ENCODE measurements at places on chromosomes 7 and 10.

GRCh38 chr10:72792288-72792687 is 100.3 kb downstream of the MCU start:
- no peak for DNase-seq

DNA sequence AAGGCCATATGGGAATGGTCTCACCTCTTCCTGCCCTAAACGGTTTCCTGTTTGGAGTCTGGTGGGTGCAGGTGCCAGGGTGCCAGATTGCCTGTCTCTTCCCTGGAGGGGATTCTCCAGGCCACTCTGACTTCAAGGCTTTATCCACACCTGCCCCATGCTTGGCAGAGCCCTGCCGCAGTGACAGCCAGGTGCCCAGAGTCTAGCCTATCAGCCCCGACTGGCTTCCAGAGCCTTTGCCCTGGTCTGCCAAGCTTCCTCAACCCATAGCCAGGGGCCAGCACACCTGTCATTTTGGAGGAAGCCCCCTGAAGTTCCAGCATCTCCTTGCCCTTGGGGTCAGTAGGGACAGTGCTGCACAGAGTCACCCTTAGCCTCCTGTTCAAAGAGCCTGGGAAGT is 21.6 kb downstream of the TBATA start:
- DNase-seq, result no peak

DNA sequence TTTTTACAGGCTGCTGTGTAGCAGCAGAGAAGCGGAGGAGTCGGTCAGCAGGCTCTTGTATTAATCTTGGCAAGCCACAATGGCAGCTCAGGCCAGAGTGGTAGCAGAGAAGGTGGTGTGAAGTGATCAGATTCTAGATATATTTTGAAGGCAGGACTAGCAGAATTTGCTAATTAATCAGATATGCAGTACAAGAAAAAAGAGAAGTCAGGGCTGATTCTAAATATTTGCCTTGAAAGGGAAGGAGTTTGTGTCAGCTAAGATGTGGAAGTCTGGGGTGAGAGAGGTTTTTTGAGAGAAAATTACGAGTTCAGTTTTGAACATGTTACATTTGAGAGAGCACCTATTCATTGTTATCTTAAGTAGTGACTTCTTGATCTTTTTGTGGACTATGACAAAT is 176.3 kb downstream of the WNT2 start:
- DNase-seq, result no peak

DNA sequence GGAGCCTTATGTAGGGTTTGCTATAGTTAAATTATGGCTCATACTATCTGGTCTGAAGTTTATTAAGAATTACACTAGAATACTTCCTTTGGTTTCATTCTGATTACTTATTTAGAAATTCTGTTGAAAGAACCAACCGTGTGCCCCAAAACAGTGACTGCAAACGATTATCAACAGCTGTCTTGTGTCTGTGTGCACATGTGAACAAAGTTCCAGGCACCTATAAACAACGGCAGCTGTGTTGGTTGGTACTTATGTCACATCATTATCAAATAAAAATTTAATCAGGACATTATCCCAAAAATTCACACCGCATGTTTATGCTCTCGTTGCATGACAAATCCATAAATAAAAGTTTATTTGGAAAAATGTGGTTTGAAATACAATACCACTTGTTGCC is 80.6 kb downstream of the USP6NL start:
- DNase-seq, result no peak

DNA sequence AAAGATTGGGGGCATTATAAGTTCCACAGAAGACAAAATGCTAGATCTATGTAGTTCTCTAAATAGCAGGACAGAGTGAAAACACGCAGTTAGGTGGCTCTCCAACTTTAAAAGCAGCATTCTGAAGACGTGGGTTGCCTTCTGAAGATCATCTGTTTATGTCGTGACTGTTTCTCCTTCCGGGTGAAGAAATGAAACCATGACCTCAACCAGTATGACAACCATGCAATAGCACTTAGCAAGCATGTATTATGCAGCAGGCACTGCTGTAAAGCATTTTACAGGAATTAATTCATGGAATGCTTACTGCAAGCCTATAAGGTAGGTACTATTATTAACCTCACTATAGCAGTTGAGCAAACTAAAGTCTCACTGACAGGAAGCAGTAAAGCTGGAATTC is 125.2 kb downstream of the SLC25A13 start:
- DNase-seq, result no peak

- DNase-seq, result no peak
Measured at GRCh38 chr7:123231021-123232000, 31.5 kb upstream of the SLC13A1 start.

DNA sequence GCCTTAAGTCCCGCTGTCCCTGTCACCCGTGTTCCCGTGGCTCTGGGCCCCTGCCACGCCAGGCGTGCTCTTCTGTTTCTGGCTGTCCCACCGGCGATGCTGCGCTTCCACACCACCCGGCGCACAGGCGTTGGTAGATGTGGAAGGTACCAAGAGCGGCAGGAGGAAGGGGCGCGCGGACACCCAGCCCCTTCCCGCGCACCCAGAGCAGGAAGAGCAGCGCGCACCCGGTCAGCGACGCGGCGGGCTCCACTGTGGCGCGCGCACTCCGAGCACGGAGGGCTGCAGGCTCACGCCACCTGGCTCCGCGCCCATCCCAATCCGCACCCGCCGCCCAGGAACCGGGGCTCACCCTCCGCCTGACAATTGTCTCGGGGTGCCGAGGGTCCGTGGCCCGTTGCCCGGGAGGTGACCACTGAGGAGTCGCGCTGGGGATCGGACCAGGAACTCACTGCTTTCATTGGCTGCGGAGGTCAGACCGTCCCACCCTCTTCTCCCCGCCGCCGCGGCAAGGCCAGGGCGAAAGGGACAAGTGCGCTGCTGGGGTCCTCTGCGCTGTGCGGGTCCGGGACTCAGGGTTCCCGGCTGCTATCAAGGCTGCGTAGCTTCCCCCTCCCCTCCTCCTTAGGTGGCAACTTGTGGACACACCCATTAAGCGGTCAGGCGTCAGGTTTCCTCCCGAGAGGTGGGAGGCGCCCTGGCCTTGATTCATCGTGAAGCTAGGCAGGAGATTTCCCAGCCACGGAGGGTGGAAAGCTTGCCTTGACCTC is 121.6 kb upstream of the ZNF92 start:
- peak; percentile 57 for DNase-seq

DNA sequence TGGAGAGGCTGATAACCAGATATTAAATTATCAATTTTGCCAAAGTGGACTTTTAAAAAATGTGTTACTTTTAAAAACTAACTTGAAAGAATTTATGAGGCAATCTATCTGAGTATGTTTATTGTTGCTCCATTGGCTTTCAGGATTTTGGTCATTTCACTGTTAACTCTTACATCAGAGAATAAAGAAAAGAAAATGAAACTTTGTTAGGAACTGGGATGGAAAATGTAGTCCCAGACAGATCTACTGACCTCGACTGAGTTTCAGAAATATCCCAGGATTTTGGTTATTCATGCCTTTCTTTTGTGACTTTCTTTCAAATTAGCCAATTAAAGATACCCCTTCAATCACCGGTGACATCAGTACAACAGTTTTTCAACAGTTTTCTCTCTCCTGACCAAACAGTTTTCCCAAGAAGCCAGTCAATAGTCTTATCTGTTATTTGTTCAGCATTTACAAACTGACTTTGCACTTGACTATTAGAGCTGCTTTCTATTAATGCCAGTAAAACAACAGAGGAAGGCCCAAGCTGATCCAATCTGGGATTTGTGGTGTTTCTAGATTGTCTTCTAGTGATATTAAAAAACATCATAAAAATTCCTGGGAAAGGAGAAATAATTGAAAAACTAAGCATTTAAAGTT is 35.8 kb downstream of the NRBF2 start:
- no peak for DNase-seq

GRCh38 chr7:29285444-29285793 is 90.8 kb downstream of the CHN2 start:
- DNase-seq, result peak; percentile 97

- no peak for DNase-seq
Measured at GRCh38 chr7:95871075-95871848, 98.9 kb downstream of the DYNC1I1 start.

DNA sequence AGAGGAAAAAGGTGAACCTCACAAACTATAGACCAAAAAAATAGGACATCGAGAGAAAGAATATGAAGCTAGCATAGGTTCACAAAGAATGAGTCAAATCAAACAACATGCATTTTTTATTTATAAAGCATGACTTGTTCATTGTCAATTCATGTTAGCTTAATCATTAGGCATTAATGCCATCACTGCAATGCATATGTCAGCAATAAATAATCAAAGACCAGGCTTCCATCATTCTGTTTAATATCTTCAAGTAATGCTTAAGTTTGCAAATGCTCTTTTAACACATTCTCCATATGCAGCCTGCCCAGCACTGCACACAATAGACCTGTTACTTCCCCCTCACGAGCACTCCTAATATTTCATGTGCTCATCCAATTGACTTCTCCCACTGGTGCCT is 8.9 kb upstream of the MAGI2 start:
- no peak for DNase-seq

DNA sequence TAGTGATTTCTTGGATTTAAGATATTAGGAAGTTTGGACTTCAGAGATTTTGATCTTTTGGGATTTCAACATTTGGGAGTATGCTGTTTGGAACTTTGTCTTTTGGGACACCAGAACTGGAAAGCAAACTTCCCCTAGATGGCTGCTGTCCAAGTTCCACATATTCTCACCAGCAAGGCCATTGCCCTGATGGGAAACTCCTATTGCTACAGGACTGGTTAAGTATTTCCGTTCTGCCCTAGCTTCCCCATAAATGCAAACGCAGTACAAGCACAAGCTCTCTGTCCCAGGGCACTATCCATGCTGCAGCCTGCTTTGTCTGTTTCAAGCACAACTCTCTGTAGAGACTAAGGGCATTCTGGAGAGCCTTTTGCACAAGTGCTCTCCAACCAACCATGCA is 79.3 kb upstream of the SLC25A13 start:
- no peak for DNase-seq

DNA sequence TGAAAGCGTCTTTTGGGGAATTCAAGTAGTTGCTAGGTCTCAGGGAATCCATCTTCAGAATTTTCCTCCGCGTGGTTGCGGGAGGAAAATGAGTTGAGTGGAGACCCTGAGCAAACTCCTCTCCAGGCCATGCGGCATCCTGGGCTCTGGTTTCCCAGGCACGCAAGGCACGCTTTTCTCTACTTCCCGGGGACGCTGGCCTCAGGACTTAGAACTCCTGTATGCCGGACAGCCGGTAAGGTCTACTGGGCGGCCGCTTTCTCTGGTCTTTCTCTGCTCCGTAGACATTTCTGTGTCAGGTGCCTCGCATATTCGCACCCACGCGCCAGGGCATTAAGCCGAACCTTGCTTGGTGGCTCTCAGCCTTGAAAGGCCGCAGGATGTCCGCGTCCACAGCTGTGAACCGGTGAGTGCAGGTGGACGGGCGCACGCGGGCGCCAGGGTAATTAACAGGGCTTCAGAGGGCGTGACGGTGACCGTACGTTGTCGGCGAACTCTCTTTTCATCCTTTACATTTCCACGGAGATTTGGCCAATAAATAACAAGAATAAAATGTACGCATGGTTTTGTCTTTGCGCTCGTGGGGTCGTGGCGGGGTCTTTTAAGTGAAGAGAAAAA is 992 bp upstream of the RBM20 start:
- no peak for DNase-seq

GRCh38 chr10:80464557-80465450 is 10.7 kb downstream of the TSPAN14 start:
- peak; percentile 52 for DNase-seq

DNA sequence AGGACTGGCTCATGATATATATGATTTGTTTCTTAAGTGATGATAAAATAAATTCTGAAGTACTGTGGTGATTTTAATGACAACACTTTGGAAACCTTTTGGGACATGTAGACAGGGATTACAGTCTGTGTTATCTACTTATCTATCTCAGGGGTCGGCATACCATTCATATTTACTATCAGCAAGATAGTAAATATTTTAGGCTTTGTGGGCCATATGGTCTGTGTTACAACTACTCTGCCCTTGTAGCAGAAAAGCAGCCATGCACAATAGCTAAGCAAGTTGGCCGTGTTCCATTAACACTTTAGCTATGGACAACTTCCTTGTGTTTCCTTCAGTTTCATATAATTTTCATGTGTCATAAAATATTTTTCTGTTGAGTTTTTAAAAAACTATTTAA is 97.8 kb upstream of the PRPS1L1 start:
- no peak for DNase-seq

DNA sequence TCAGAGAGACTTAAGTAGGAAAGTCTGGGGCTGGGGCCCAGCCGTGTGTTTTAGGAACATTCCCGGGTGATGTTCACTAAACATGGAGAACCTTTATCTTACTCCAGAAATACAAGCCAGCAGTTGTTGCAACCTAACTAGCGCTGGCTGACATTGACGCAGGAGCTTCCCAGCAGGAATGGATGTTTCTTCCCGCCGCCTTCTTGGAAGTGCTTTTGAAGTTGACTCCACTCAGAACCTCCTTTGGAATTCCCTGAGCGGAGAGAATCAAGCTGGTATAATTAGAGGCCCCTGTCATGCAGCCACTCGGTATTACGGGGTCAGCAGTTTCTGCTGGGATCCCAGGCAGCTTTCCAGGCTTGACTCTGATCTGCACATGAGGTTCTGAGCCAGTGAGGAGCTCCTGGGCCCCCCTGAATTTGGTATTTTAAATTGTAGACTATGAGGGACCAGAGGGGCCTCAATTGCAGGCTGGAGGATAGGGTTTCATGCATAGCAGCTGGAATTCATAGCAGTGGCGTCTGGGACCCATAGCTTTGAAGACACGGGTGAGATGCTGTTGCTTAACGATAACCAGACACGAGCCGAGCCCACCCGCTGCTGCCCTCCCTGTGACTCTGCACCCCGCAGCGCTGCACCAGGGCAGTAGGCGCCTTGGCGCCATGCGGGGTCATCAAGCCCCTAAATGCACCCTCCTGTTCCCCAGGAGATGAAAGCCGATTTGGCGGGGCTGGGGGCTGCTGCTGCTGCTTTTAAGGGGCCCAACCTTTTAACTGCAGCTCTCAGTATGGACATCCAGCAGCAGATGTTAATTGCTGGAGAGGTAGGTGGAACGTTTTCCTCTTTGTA is 61.8 kb downstream of the EEPD1 start:
- DNase-seq, result no peak

DNA sequence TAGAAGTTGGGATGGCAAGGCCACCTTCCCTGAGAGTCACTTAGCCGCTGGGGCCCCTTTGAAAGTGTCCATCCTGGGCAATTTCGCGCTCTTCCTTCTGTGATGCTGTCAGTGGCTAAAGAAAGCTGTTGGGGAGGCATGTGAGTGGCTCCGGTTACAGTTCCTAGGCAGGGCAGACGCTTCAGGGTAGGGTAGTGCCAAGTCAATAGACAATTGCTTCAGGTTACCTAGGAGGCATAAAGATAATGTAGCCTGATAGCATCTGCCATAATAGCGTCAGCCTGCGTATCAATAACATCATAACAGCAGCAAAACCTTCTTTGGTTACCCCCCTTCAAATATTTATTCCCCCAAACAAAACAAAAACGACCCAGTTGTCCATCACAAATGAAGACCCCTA is at the start of gene FAM107B:
FAM107B (minus strand) TSS at position 101 of the 400 bp plus-strand sequence. CDS start 234 bp downstream, outside the sequence.
- no peak for DNase-seq

Measured in T-helper 2 cell (primary cell).